CD4-positive, alpha-beta T cell treated with Interleukin-10 for 1 hour (primary cell): ENCODE measurements at places on chromosomes 1 and 21.

- DNase-seq: no peak
These were observed 729.6 kb upstream of the PTBP2 start for GRCh38 chr1:95991787-95992520.

- DNase-seq: no peak
These were observed 66.7 kb downstream of the RGL1 start for GRCh38 chr1:183871601-183872000.

- no peak for DNase-seq
These were observed 796.2 kb downstream of the PLA2G4A start for GRCh38 chr1:187624812-187625545.

DNA sequence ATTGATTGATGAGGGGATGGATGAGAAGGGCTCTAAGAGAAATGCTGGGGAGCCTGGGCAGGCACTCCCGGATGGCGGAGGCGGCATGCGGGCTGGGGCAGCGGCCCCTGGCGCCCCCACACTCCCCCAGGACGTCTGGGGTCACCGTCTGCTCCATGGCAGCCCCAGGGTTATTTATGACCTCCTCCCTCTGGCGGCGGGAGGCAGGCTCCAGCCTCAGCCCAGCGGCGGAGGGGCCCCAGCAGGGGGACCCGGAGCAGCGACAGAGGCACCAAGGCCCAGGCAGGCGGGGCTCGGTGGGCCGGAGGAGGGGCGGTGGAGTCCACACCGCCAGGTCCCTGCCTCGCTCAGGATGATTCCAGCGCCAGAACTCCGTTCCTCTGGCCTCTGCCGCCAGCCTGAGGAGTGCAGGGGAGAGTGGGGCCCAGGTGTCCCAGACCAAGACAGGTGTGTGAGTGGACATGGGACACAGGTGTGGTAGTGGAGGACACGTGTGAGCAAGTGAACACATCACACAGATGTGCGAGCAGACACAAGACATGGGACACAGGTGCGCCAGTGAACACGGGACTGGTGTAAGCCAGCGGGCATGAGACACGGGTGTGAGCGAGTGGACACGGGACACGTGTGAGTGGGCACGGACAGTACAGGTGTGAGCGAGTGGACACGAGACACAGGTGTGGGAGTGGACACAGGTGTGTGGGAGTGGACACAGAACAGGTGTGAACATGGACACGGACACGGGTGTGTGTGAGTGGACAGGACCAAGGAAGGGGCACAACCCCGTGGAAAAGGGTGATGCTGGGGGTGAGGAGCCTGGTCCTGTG is 2.5 kb upstream of the SAMD11 start:
- DNase-seq: peak; percentile 51

DNA sequence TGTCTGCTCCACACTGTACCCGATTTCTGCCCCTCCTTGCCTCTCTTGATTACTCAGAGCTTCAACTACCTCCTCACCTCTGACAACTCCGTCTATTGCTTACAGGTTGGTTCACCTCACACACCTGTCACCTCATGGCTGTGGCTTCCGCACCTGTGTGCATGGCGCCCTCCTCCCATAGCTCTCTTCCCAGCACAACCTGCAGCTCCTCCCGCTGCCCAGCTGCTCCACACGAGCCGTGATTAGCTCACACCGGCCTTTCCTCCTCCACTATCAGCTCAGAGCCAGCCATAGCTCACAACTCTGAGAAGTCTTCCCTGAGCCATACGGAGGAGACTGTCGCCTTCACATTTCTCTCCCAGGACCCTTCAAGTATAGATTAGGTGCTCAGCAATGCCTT is 67.5 kb downstream of the GNG4 start:
- DNase-seq: no peak

GRCh38 chr1:182185136-182185535 is 123.6 kb upstream of the ZNF648 start:
- no peak for DNase-seq

GRCh38 chr1:226712742-226713419 is 26.2 kb downstream of the ITPKB start:
- no peak for DNase-seq

DNA sequence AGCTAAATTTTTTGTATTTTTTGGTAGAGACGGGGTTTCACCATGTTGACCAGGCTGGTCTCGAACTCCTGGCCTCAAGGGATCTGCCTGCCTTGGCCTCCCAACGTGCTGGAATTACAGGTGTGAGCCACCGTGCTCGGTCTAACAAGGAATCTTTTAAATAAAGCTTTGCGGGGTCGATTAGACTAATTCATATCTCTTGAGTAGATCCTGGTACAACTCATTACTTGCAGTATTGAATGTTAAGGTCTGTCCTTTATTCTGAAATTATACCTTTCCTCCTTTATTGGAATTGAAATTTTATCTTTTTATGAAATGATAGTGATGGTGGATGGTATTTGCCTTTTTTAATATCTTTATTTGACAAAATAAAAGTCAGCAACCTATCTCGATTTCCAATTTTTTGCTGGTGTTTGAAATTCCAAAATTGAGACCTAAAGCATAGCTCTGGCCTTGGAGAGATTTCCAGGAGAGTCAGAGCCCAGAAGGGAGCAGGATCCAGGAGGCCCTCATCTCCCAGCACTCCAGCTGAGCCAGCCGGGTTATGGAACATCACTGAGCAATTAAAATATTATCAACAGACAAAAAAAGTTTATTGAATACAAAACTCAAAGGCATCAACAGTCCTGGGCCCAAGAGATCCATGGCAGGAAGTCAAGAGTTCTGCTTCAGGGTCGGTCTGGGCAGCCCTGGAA is 4.7 kb downstream of the S100A2 start:
- no peak for DNase-seq

DNA sequence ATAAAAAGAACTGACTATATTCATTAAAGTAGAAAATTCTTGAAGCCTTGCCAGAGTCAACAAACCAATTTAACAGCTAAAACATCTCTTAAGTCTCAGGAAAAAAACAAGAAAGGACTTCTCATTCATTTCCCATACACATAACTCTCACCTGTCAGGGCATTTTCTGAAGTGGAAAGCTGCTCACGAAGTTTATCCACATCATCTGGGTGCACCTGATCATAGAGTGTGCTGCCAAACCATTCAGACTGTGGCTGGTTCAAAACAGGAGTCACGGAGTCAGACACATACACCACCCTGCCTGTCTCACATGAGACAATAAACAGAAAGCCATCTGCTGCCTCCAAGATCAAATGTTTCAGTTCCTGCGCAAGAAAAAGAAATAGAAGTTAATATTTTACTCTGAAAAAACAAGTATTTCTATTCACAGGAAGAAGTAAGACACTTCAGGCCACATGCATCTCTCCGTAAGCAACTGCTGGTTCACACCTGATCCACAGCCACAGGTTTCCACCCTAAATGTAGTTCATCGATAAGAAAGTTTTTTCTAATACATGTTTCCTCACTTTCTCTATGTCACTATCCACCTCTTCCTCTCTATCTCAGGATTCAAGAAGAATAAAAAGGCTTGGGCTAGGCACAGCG is 28.2 kb upstream of the CTSK start:
- no peak for DNase-seq

- no peak for DNase-seq
These were observed 925.9 kb downstream of the LTN1 start for GRCh38 chr21:28066596-28067387.

DNA sequence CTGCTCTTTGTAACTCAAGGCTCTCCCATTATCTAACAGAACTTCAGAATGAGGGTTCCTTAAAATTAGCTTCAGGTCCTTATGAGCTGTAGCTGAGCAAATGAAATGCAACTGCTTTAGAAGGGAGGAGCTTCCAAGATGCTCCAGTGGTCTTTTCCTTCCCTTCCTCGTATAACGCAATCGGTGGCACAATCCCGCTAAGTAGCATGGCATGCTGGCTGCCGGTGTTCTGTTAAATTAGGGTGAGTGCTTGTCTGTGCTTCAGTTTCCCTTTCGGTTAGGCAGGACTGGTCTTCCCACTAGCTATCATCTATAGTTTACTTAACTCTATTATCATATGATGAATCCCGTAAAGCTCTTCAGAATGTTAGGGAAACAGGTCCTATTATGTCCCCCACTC is 917 bp downstream of the KIAA0040 start:
- DNase-seq: peak; percentile 49
